ENCODE measurements at places on chromosomes 1 and 21. TPM values are rescaled to one million over a fixed set of nuclear protein-coding genes. Genes with fewer than 3 reads are reported as not detected.

- peak; percentile 49 for DNase-seq
These were observed 37.4 kb upstream of the WASF2 start for GRCh38 chr1:27527223-27527889.

GRCh38 chr1:41239988-41240610 is 2.0 kb downstream of the SCMH1 start:
- no peak for DNase-seq

The HRNR gene
- not detected for total RNA-seq

DNA sequence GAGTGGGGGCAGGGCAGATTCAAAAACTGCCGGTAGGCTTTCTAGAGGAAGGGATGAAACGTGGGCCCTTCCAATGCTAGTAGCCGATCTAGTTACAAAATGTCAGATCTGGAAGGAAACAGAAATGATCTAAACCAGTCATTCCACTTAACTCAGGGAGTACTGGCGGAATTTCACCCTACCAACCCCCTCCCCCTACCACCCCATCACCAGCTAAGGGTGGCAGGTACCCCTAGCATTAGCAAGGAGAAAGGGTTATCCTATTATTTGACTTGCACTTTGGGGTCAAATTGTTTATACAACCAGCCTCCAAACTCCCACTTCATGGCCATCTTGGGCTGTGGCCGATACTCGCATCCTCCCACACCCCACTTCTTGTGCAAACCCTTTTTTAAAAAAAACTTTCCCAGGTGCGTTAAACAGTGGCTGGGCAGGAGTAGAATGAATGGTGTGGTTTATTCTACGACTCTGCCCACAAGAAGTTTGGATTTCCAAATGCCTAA is 644 bp upstream of the MRPL24 start:
- DNase-seq, result no peak

The VWA5B1 gene
- total RNA-seq, result 0.16 TPM

DNA sequence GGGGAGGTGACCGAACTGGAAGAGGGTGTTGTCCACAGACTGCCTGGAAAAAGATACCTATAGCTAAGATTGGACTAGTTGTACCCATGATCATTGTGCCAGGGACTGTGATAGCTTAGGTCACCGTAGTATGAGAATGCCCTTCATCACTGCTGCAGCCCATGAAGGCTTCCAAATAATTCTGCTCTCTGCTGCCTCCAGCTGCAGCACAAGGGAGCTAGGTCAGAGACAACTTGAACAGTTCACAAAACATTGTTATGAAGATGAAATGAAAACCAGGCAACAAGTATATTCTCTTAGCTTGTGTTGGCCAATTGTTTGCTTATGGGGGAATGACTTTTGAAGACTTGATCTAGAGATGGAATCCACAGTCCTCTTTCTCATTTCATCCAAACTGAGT is 246.7 kb downstream of the MRPL39 start:
- DNase-seq, result no peak

The SPATA17 gene
- total RNA-seq, result not detected

GRCh38 chr1:35497571-35497970 is 59.6 kb downstream of the KIAA0319L start:
- no peak for DNase-seq

- DNase-seq, result no peak
These were observed 28.6 kb downstream of the LGR6 start for GRCh38 chr1:202221911-202222909.

GRCh38 chr1:24222008-24222605 is 35.0 kb upstream of the IFNLR1 start:
- DNase-seq, result no peak

DNA sequence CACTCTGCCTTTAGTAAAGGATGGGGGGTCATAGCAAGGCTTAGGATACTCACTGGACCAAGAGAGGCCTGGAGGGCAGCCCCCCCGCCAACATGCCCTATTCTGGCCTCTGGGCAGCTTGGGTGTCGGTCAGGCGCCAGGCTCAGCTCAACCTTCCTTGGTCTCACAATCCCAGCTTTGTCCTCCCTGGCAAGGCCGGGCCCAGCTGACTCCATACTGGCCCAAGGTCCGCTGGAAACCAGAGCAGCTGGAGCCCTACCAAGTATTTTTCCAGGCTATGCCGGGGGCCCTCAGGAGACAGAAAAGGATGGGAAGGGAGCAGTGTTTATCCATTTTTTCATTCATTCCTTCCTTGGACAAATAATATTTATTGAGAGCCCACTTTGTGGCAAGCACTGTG is 6.2 kb downstream of the FBXO2 start:
- no peak for DNase-seq

DNA sequence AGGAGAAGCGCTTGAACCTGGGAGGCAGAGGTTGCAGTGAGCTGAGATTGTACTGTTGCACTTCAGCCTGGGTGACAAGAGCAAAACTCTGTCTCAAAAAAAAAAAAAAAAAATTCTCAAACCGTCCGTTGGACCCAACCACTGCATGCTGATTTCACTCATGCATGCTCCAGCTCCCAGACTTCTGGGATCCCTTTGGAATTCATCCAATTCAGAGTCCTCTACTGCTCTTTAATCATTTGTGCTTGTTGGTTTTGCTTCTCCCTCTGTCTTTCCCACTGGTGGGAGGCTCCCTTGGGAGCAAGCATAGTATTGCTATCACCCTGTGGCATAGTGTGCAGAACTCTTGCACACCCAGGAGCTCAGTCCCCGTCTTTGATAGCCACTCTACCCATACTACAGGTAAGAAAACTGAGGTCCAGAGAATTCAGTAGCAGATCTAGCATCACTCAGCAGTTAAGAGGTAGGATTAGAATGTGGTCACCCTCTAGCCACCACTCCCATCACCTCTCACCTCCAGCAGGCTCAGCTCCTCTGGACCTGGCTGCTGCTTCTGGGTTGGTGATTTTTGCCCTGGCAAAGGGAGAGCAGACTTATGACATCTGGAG is 3.1 kb upstream of the LMNA start:
- DNase-seq, result no peak

DNA sequence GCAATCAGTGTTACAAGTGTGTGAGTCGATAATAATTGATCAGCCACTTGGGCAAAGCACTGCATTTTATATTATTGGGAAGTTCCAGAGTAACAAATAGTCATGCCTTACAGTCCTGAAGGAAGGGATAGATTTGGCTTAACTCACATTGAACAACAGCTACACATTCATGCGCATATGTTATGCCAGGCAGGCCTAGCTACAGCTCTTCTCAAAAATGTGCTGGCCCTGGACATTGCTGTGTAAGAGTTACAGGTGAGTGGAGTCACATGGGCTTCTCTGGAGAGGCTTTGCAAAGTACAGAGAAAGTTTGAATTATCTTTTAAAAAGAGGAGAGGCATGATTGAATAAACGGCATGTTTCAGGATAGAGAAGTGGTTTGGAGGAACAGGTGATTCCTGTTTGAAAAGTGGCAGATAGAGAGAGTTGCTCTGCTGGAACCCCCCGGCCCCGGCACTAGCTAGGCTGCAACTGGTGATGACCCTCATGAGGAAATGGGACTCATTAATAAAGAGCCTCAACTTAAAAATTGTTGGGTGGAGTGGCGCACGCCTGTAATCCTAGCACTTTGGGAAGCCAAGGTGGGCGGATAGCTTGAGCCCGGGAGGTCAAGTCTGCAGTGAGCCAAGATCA is 200.6 kb downstream of the CRB1 start:
- DNase-seq, result no peak

DNA sequence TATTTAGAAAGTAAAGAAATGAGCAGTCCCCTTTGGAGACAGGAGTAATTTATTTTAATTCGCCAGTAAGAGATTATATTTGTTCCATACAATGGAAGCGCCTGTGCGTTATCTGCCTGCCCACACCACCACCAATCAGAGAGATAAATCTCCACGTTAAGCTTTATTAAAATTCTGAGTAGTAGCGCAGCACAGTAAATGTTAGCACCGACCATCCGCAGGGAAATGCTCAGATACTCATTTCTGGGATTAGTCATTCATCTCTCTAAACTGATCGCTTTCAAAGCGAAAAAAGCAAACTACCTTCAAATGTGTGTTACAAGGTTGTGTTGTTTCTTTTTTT is 1.2 kb downstream of the ETS2 start:
- no peak for DNase-seq

The COA7 gene
- 32.5 TPM for total RNA-seq

DNA sequence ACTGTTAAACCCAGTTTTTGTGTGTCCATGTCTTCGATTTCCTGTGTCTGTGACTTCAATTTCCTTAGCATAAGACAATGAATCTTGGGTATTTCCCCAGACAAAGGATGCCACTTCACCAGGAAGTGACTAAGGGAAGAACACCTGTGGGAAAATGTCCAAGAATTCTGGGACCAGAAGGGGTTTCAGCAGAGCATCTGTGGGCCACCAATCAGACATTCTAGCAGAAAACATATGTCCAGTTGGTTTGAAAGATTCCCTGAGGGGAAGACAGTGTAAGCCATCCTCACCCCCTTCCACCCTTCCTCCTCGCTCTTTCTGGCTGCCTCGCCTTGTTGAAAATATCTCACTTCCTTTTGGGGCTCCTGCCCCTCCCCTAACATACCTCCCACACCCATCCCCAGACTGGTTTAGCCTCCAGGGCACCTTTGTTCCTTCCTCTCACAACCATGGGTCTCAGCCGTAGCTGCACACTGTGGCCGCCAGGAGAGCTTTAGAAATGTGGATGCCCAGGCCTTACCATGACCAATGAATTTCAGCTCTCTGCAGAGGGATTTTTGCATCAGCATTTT is 25.5 kb upstream of the IFNAR1 start:
- DNase-seq, result peak; percentile 49

- DNase-seq, result peak; percentile 91
These were observed at the start of gene LYPLA2 for GRCh38 chr1:23790696-23791515. LYPLA2 (plus strand) TSS chr1:23791145; CDS start chr1:23792683, 1,538 bp downstream.

The SLC45A1 gene
- 0.12 TPM for total RNA-seq

GRCh38 chr1:109207467-109208103 is 6.1 kb upstream of the SARS1 start:
- DNase-seq, result no peak

- DNase-seq, result no peak
These were observed 2.4 kb downstream of the ELAPOR1 start for GRCh38 chr1:109116286-109116685.

GRCh38 chr1:206982216-206982615 is 12.0 kb upstream of the FCAMR start:
- DNase-seq, result peak; percentile 40

GRCh38 chr1:217418269-217419193 is 212.4 kb downstream of the GPATCH2 start:
- DNase-seq, result no peak

DNA sequence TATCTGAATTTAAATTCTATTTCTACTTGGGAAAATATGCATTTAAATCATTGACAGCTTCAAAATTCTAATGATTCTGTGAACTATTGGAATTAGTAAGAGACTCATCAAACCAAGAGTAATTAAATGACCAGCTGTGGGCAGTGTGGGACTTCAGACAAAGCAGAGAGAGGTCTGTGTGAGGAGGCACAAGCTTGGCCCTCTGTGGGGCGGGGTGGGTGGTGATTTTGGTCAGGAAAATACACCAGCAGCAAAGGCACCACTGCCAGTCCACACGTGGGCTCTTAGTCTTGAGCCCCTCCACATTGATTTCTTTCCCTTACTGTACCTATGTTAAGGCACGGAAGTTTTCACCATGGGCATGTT is 39.2 kb upstream of the RAB4A start:
- DNase-seq, result no peak

GRCh38 chr1:156383023-156383422 is 14.0 kb downstream of the RHBG start:
- DNase-seq, result peak; percentile 68

GRCh38 chr1:67803380-67804279 is 29.6 kb downstream of the GNG12 start:
- no peak for DNase-seq

DNA sequence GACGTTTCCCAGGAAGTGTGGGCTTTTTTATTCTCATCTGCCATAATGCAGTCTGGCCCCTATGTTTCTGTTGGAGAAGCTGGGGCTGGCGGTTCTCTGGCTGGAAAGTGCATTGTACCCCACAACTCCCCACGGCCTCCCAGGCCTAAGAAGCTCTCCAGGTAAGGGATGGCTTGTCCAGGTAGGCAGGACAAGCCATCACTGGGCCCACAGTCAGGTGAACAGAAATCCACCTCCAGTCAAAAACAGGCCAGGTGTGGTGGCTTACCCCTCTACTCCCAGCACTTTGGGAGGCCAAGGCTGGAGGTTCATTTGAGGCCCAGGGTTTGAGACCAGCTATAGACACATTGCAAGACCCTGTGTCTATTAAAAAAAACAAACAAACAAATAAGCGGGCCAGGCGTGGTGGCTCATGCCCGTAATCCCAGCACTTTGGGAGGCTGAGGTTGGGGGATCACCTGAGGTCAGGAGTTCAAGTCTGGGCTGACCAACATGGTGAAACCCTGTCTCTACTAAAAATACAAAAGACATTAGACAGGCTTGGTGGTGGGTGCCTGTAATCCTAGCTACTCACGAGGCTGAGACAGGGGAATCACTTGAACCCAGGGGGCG is 3.1 kb upstream of the WNT9A start:
- DNase-seq, result no peak

- DNase-seq, result no peak
These were observed 850.2 kb downstream of the BRINP3 start for GRCh38 chr1:189627427-189627826.

GRCh38 chr1:59176471-59176870 is 120.4 kb upstream of the FGGY start:
- DNase-seq, result no peak

The CYP4B1 gene
- total RNA-seq, result not detected

- no peak for DNase-seq
These were observed 411.6 kb upstream of the NEGR1 start for GRCh38 chr1:72693899-72694298.

DNA sequence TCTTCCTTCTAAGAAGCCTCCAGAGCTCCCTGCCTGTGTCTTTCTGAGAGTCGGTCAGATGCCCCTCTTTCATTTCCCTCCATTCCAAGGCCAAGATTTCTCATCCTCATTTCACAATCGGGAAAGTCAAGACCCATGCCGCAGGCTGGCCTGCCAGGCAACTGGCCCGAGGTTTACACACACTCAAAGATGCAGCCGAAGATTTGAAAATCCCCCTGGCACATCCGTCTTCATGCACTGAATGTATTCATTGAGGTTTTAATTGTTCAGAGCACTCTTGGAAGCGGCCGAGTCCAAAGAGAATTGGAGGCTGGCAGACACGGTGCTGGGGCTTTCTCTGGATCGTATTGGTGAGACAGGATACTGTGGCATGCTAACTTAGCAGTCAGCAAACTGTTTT is 29.1 kb upstream of the SRP9 start:
- DNase-seq, result no peak

DNA sequence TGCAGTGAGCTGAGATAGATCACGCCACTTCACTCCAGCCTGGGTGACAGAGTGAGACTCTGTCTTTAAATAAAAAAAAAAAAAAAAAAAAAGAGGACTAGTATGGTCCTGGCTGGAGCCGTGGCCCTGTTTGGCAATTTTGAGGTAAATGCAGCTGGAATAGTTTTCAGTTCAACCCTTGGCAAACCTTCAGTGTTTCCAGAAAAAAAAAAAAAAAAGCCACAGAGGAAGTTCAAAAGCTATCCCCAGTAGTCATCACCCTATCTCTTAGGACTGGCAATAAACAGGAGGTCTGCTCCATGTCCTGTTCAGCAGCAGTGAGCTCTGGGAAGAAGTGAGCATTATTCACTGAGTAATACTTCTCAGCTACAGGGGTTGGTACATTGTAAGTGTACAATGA is 56.8 kb upstream of the ERRFI1 start:
- DNase-seq, result no peak

GRCh38 chr1:247441606-247442005 is 16.3 kb downstream of the OR2B11 start:
- DNase-seq, result no peak

The UBL4B gene
- not detected for total RNA-seq

The MAN1A2 gene
- total RNA-seq, result 17.0 TPM
